PC-9 (cell line): ENCODE measurements at places on chromosomes 2 and 18. TPM values are rescaled to one million over a fixed set of nuclear protein-coding genes. Genes with fewer than 3 reads are reported as not detected.

DNA sequence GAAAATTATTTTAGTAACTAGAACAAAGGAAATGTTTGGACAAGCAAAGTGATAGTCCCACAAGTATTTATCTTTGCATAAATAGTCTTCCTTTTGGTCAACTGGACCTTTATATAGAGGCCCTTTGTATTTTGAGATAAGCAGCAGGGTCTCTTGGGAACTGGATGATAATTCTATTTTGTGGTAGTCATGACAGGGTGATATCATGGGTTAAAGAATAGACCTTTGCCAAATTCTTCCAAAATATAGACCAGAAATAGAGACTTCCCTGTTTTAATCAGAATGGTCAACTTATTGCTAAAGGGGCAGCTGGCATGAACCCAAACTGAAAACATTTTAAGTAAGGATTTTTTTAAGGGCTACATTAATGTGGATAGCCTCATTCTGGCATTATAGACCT, 10.5 kb downstream of the PLEK start:
- DNase-seq: no peak

SAG gene
- total RNA-seq: not detected in 2 replicates

DNA sequence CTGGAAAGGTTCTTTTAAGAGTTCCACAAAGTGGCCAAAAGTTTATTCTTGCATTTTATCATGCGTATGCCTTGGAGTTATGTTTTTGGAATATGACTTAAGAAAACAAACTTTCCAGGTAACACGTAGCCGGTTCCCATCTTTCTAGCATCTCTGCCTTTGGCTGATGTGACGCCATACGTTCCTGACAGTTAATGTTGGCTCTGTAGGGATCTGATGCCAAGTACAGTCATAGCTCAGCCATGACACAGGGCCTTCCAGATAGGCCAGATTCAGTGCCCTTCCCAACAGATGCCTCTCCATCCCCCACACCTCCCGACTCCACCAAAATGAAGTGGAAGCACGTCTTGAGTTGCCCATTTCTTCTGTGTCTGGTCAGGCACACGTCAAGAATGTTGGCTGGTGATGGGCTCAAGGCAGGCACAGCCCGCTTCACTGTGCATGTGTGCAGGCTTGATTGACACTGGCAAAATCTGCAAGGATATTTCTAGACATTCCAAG, 51.0 kb upstream of the THOC1 start:
- DNase-seq: no peak

GRCh38 chr18:78738076-78738690, 241.4 kb upstream of the SALL3 start:
- no peak for DNase-seq

DNA sequence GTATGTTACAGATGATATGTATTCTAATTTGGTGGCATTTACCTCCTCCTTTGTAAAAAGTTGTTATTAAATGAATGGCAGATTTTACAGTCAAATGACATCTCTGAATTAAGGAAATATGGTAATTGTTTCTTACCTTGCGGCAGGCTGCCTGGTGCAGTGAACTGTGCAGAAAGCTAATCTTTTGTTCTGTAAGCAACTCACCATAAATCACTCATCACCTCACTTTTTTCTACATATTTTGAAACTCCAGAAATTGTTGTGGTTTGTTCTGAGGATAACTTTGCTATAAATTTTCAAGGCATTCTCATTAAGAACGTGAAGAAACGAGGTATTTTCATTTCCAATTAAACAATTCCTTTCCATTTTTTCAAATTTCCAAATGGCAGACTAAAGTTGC, 52.7 kb downstream of the ST6GAL2 start:
- no peak for DNase-seq

DNA sequence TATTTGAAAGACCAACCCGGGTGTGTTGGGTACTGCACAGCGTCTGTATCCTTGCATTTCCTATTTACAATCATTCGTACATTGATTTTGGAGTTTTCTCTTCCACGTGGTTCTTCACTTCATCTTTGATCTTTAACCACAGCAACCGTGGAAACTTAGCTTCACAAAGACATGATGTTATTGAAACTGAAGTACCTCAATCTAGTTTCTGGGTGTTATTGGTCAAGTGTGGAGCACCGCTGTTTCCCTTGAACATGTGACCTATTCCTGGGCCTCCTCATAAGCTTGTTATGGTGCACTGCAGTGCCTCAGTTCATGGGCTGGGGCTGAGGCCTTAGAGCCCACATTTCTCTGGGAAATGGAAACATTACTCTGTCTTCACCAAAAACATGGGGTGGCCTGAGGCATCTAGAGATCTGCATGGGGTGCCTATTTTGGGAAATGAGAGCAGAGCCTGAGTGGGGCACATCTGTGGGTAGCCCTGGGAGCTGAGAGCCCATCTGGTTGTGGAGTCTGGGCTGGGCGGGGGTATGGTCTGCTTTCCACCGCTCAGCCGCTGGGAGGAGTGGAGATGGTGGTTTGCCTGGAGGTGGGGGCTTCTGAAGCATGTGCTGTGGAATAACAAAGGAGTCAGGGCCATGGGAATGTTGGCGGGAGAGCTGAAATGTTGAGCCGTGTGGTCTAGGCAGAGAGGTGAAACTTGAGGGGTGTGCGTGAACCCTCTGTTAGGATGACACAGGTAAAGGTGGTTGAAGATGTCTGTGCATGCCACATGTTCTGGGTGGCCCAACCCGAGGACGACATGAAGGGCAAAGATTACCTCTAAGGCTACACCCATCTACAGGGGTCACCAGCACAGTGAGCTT, 37.4 kb downstream of the ZNF236 start:
- no peak for DNase-seq

DNA sequence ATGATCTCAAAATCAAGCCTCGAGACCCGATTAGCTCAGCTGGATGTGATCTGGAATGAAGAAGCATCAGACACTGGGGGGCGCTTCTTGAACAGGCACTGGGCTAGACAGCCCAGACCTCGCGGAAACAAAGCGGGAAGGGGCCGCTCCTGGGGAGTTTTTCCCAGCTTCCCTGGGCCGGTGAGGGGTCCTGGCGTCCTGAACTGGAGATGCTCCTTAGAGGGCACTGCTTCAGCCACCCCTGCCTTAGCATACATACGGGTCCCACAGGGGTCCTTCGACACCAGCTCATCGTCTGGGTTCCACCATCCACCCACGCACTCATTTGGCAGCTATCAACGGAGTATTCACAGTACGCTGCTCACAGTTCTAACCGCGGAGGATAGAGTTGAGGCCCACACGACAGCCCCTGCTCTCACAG, 146.7 kb downstream of the TSN start:
- no peak for DNase-seq

LINC00305 gene
- not detected in 2 replicates for total RNA-seq

DNA sequence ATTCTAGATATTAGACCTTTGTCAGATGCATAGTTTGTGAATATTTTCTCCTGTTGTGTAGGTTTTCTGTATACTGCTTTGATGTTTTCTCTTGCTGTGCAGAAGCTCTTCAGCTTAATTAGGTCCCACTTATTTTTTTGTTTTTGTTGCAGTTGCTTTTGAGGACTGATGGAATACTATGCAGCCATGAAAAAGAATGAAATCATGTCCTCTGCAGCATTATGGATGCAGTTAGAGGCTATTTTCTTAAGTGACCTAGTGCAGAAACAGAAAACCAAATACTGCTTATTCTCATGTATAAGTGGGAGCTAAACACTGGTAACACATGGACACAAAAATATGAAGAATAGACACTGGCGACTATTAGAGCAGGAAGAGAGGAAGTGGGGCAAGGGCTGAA, 155.0 kb upstream of the HNMT start:
- no peak for DNase-seq

DNA sequence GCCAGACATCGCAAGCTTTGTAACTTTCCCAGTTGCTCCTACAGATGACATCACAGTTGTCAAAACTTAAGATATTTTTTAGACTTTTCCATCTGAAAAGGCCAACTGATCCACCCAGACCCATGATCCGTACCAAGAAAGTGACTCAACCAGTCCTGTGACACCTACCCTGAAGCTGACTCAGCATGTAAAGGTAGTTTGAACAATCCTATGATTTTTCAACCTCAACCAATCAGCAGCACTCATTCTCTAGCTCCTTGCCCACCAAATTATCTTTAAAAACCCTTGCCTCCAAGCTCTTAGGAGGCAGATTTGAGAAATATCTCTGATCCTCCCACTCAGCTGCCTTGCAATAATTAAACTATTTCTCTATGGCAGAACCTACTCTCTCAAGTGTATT, 1686.7 kb upstream of the LRRTM1 start:
- no peak for DNase-seq

DOK1 gene
- total RNA-seq: 15.0 and 27.8 TPM in 2 replicates

GRCh38 chr2:149334156-149334555, 3.8 kb downstream of the LYPD6 start:
- DNase-seq: no peak

DNA sequence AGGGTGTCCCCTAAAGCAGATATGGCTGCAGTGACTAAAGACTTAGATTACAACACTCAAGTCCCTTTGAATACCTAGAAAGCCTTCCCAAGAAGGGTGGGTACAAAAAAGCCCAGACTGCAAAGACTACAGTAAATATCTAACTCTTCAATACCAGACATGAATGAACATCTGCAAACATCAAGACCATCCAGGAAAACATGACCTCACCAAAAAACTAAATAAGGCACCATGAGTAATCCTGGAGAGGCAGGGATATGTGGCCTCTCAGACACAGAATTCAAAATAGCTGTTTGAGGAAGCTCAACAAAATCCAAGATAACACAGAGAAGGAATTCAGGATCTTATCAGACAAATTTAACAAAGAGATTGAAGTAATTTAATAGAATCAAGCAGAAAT, 138.2 kb upstream of the OTOS start:
- DNase-seq: no peak

- DNase-seq: no peak
Measured at GRCh38 chr2:231199219-231199618, 788 bp downstream of the ARMC9 start.

GRCh38 chr2:12070581-12070980, 324.1 kb downstream of the LPIN1 start:
- DNase-seq: no peak

PRKAG3 gene
- not detected in 2 replicates for total RNA-seq

CWC22 gene
- 31.2 and 35.2 TPM in 2 replicates for total RNA-seq

DNA sequence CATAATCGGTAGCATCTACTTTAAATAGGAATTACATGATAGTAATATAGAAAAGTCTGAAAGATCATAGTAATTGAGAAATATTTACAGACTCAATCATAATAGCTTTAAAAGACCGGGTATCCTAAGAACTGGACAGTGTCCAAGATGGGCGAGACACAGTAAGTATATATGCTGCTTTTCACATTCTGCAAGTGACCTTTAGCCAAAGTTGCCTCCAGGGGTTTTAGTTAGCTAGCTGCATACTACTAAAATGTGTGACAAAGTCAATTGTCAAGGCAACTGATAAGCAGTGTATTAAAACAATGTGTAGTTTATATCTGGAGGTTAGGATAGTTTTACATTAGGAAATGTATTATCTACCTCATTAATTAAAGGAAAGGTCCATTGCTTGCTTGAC, 24.6 kb downstream of the CD302 start:
- peak; percentile 11 for DNase-seq

DNA sequence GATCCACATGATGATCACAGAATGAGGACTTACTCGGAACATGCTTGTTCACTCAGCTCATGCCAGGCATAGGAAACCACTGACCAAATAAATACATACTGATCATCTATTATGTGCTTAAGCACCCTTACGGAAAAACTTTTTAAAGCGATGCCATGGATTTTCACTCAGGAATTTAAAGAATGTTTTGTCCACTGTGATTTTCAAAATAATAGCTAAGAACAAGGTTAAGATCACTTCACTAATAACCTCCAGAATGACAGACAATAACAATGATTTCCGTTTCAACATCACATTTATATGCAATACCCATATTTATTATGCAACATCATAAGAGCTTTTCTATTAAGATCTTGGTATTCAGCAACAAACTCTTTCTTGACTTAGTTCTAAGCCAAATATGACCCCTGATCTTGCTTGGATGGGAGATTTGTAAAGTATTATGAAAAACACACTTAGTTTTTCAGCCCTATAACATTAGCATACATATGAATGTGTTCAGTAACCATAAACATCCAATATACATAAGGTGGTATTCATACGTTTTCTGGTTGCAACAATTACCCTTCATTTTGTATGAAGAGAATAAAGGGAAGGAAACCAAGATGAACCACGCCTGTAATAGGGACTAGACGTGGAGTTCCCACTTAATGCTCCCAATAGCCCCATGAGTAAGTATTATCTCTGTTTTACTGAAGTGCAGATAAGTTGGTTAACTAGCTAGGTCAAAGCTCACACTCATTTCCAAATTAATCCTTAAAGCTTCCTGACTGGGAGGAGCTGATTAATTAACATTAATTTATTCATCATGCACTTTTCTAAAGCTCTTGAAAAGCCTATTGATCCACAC, 1.9 kb downstream of the CD302 start:
- DNase-seq: no peak

SNRPD1 gene
- total RNA-seq: 56.0 and 57.6 TPM in 2 replicates

GDF7 gene
- 0.04 TPM in 1 of 2 replicates, not detected in the other for total RNA-seq

REG1B gene
- not detected in 2 replicates for total RNA-seq

- no peak for DNase-seq
Measured at GRCh38 chr2:23838581-23838980, 88.3 kb downstream of the ATAD2B start.

- no peak for DNase-seq
Measured at GRCh38 chr2:240074545-240074944, 21.2 kb upstream of the OR6B3 start.

GRCh38 chr2:195721042-195721441, 64.0 kb downstream of the SLC39A10 start:
- no peak for DNase-seq

TMEM169 gene
- 0.46 and 0.58 TPM in 2 replicates for total RNA-seq

GRCh38 chr2:70070542-70071268, 16.6 kb upstream of the PCBP1 start:
- DNase-seq: peak; percentile 53

- DNase-seq: no peak
Measured at GRCh38 chr2:71995067-71995665, 152.5 kb downstream of the CYP26B1 start.
